ENCODE measurements at places on chromosomes 3 and 15.

DNA sequence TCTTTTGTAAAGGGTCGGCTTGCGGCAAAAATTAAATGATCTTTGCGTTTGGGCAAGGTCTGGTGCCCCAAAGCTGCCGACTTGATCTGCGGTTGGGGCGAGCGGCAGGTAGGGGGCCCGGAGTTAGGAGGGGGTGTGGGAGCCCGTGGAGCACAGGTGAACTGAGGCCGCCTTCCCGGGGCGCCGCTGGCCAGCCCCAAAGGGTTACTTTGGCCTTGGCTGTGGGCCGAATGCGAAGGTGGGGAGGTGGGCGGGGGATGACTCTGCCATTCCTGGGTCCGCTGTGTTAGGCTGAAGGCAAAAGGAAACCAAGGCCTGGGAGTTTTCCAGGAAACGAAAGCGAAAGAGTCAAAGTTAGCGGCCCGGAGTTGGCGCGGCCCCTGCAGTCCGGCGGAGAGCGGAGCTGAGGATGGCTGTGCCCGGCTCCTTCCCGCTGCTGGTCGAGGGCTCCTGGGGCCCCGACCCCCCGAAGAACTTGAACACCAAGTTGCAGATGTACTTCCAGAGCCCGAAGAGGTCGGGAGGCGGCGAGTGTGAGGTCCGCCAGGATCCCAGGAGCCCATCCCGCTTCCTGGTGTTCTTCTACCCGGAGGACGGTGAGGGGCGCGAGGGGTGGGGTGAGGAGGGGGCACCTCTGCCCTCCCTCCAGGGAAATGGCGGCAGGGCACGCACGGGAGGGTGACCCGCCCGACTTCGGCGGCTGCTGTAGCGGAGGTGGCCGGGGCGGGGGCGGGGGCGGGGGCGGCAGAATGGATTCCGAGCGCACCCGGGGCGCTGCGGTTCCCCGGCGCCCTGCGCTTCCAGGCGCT is at the start of gene PARP14:
Gene PARP14 (plus strand): TSS at position 365 of the 809 bp plus-strand sequence. CDS start 45 bp downstream, at position 410.
- DNase-seq: peak; percentile 57

GRCh38 chr3:143352850-143353550 is 233.4 kb downstream of the CHST2 start:
- no peak for DNase-seq

GRCh38 chr3:82293867-82294266 is 532.4 kb upstream of the GBE1 start:
- peak; percentile 4 for DNase-seq

- DNase-seq: no peak
These were observed 30.1 kb upstream of the TIMP4 start for GRCh38 chr3:12188681-12189287.

DNA sequence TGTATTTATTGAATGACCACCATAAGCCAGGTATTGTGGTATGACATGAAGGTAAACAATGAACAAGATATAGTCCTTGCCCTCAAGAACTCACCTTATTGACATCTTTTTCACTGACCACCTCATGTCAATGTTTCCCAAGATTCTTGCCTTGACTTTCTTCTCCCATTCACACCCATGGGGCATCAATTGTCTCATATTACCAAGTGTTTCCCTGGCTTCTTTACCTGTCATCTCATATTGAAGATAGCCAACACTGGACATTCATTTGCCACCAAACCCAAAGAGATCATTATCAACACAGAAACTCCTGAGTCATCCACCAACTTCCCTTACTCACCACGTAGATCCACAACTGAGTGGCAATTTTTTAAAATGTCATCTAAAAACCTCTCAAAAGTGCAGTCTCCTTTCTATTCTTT is 2.2 kb downstream of the EFHB start:
- no peak for DNase-seq

DNA sequence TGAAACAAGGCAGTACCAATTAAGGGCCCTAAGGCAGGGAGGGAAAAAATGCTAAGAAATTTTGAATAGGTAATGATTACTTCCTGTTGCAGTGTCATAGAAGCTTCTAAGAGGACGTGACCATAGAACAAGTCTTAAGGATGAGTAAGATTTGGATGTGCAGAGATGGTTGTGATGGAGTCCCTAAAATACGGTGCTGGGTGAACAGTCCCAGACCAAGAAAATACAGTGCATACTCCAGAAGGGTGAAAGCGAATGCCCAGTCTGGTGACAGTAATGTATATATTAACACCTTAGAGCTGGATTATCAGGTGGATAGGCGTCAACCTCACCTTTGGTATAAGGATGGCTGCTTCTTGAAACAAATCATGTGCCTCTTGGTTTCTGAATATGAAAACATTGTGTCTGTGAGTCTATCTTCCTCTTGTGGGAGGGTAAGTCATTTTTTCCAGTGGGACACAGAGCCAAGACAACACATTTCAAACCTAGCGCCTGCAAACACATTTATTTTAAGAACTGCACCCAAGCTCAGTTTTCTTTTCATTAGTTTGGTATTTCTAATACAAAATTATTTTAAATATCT is 101.2 kb upstream of the TP63 start:
- DNase-seq: no peak

DNA sequence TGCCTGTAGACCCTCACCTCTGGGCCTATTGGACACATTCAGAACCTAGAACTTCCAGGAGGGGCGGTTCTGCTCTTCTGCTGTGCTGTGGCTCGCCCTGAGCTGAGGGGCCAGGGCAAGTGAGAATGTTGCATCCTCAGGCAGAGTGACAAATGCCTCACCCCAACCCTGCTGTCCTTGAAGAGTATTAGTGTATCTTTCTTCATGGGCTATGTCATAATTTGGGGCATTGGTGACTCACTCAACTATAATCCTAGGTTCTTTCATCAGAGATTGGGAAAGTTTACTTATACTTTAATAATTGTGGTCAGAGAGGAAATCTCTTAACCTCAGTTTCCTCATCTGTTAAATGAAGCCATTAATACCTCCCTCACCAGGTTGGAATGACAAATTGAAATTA is 143.8 kb downstream of the SV2B start:
- no peak for DNase-seq
